ENCODE measurements at places on chromosomes 3 and 15. TPM values are rescaled to one million over a fixed set of nuclear protein-coding genes. Genes with fewer than 3 reads are reported as not detected.

GRCh38 chr3:186053954-186054791 lies 54.7 kb downstream of the ETV5 start:
- peaks cover 4% of the 10 kb centered on the region for H3K4me1 ChIP-seq
- H3K4me3 ChIP-seq, result no peak overlapping the region
- no peak overlapping the region for H3K27ac ChIP-seq
- H3K36me3 ChIP-seq, result peaks cover 42% of the 10 kb centered on the region

- H3K36me3 ChIP-seq, result peaks cover 19% of the 10 kb centered on the region
- no peaks in the 10 kb centered on the region for H3K27me3 ChIP-seq
- peak overlapping the region; percentile 81 for H3K4me3 ChIP-seq
- H3K27ac ChIP-seq, result no peak overlapping the region
Measured at GRCh38 chr15:45402955-45403877, 24.9 kb upstream of the GATM start.

- no peak overlapping the region for H3K4me3 ChIP-seq
- DNase-seq, result no peak
- no peaks in the 10 kb centered on the region for H3K27me3 ChIP-seq
- no peaks in the 10 kb centered on the region for H3K4me1 ChIP-seq
- no peaks in the 10 kb centered on the region for H3K36me3 ChIP-seq
- H3K27ac ChIP-seq, result no peak overlapping the region
Measured at GRCh38 chr15:53218666-53219580, 428.8 kb upstream of the ONECUT1 start.

GRCh38 chr3:193842029-193842798 lies 249.2 kb downstream of the OPA1 start:
- DNase-seq, result no peak
- H3K27ac ChIP-seq, result no peak overlapping the region
- no peaks in the 10 kb centered on the region for H3K36me3 ChIP-seq
- H3K4me1 ChIP-seq, result peaks cover 6% of the 10 kb centered on the region
- no peak overlapping the region for H3K4me3 ChIP-seq

Gene LRRFIP2
- total RNA-seq, result 29.0 TPM

Data from GM23338 (cell line).